ENCODE measurements at places on chromosomes 11 and 22.

DNA sequence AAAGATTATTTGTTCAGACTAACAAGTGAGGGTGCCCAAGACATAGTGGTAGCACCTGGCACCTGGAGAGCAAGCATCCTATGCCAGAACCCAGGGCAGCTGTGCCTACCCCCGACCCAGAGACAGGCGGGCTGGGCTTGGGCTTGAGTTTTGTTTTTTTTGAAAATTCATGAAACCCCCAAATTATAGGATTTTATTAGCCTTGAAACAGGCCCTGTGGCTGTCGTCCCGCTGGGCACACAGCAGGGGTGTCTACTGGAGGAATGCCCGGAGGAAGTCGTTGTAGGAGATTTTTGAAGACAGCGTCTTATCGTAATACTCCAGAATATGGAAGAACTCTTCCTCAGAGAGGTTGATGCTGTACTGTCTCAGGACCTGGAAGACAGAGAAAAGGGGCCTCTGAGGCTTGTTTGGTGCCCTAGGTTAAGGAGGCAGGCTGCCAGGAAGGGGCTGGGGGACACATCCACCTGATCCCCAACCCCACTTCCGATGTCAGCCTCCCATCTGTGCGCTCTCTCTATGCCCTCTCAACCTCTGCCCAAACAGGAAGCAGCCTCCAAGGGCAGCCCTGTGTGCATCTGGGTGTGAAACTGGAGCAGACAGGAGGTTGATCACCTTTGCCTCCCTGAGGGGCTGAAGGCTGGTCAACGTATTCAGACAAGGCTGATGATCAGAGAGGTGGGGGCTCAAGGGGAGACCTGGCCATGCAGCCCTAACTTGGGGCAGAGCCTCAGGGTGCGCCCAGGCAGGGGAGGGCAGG lies 117.0 kb downstream of the MPPED1 start:
- no peak for DNase-seq

GRCh38 chr11:44823006-44823405 lies 96.2 kb downstream of the TSPAN18 start:
- DNase-seq, result no peak

DNA sequence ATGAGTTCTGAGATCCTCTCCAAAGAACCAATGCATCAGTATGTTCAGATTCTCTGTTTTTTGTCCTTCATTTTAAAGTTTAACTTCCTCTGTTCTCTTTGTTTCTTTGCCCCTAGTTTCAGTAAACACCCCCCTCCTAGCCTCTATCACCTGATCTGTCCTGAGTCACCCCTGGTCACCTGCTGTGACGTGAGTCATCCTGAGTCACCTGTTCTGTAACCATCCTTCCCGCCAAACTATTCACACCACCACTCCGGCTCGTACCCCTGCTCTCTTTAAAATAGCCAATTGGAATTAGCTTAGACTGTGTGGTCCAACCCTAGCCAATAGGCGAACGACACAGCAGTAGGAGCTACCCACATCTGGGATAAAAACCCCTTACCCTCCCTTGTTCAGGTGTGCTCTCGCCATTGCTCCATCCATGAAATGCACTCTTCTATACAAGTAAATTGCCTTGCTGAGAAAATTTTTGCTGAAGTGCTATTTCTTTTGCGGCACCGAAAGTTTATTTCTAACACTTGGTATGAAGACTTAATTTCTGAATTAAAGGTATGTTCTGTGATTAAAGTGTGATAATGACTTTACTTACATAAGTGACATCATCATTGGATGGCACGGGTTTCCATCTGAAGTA lies 318.4 kb downstream of the AASDHPPT start:
- no peak for DNase-seq

GRCh38 chr11:112448806-112449205 lies 188.1 kb upstream of the PLET1 start:
- no peak for DNase-seq

DNA sequence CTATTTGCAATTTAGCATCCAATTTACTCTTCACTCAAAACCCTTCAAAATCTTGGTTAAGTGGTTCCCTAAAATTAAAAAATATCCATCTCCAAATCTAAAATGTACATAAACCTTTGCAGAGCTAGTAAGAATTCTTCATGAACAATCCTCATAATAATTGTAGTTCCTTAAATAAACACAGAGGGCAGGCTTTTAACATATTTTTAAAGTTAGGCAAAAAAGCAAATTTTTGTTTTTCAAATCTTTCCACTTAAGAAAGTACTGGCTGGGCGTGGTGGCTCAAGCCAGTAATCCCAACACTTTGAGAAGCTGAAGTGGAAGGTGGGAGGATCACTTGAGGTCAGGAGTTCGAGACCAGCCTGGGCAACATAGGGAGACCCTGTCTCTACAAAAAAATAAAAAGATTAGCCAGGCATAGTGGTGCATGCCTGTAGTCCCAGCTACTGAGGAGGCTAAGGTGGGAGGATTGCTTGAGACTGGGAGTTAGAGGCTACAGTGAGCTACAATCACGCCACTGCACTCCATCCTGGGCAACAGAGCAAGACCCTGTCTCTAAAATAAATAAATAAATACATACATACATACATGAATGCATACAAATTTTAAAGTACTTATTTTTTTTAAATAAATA lies 25.1 kb upstream of the PLAAT3 start:
- no peak for DNase-seq

GRCh38 chr22:30089655-30089974 lies 9.4 kb downstream of the HORMAD2 start:
- DNase-seq, result no peak

All from fibroblast of skin of left biceps (primary cell).